CD14-positive monocyte (primary cell): ENCODE measurements at places on chromosomes 7 and 10.

GRCh38 chr10:91974960-91975359 lies 51.4 kb downstream of the BTAF1 start:
- peaks cover 97% of the 10 kb centered on the region for H3K36me3 ChIP-seq
- H3K27ac ChIP-seq, result no peak overlapping the region
- no peaks in the 10 kb centered on the region for H3K4me1 ChIP-seq
- DNase-seq, result no peak

DNA sequence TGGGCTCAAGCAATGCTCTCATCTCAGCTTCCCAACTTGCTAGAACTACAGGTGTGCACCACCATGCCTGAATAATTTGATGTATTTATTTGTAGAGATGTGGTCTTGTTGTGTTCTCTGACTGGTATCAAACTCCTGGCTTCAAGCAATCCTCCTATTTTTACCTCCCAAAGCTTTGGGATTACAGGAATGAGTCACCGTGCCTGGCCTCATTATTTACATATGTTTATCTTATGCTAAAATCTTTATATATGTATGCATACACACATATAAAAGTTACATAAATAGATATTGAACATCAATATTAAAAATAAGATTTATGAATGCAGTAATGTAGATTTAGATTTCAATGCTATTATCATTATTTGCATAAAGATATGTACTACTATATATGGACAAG lies 1634.5 kb upstream of the LRRTM3 start:
- H3K27me3 ChIP-seq, result no peaks in the 10 kb centered on the region
- H3K4me3 ChIP-seq, result no peak overlapping the region
- no peaks in the 10 kb centered on the region for H3K36me3 ChIP-seq
- no peak overlapping the region for H3K27ac ChIP-seq
- no peak for DNase-seq

GRCh38 chr10:4596951-4597350 lies 229.1 kb upstream of the AKR1E2 start:
- H3K4me1 ChIP-seq, result no peaks in the 10 kb centered on the region
- DNase-seq, result no peak
- H3K36me3 ChIP-seq, result no peaks in the 10 kb centered on the region
- H3K27ac ChIP-seq, result no peak overlapping the region

GRCh38 chr7:84911077-84911476 lies 275.8 kb downstream of the SEMA3D start:
- no peak overlapping the region for H3K27ac ChIP-seq
- H3K4me3 ChIP-seq, result no peak overlapping the region
- no peaks in the 10 kb centered on the region for H3K27me3 ChIP-seq
- no peaks in the 10 kb centered on the region for H3K4me1 ChIP-seq
- DNase-seq, result no peak
- H3K36me3 ChIP-seq, result no peaks in the 10 kb centered on the region

DNA sequence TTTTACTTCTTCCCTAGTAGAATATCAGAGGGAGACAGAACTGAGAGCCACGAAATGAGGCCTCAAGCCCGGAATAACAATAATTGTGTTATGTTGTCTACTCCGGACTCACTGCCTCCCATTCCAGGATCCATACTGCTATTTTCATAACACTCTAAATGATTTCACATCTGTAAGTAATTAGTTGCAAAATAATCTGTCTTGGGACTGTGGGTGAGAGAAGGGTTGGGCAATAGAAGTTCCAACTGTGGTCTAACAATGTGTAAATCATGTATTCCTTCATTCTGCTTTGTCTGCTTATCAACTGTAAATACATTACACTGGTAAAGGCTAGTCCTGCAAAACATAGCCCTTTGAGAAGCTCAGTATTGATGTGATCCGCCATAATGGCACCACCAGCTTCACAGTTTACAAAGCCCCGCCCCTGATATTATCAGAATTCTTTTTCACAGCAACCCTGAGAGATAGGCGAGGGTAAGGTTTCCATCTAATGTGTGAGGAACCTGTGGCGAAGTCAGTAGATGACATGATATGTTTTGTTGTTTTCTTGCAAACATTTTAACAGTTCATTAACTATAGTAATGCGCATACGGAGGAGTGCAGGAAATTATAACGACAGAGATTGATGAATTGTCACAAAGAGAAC lies 265.7 kb upstream of the BMPER start:
- DNase-seq, result no peak
- H3K4me1 ChIP-seq, result no peaks in the 10 kb centered on the region
- H3K4me3 ChIP-seq, result no peak overlapping the region
- no peaks in the 10 kb centered on the region for H3K27me3 ChIP-seq
- no peaks in the 10 kb centered on the region for H3K36me3 ChIP-seq

DNA sequence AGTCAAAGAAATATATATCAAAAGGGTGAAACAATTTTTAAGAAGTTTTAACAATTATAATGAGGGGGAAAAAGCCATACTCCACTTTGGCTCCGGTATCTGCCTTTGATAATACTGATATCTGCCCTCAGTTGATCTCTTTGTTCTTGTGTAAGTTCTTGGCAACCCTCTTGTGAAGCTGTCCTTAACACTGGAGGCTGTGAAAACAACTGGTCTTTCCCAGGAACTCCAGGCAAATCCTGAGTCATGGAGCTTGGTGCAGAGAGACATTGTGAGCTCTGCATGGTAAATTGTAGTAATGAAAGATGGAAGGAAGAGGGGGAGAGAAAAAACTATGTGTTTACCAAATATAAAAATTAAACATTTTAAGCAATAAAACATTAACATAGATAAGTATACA lies 11.9 kb upstream of the ERVW-1 start:
- DNase-seq, result no peak
- H3K27me3 ChIP-seq, result no peaks in the 10 kb centered on the region
- H3K27ac ChIP-seq, result no peak overlapping the region
- H3K4me1 ChIP-seq, result no peaks in the 10 kb centered on the region
- H3K4me3 ChIP-seq, result no peak overlapping the region

- H3K4me1 ChIP-seq, result no peaks in the 10 kb centered on the region
- H3K27ac ChIP-seq, result no peak overlapping the region
- no peak overlapping the region for H3K4me3 ChIP-seq
- H3K27me3 ChIP-seq, result no peaks in the 10 kb centered on the region
- no peaks in the 10 kb centered on the region for H3K36me3 ChIP-seq
- DNase-seq, result no peak
Measured at GRCh38 chr10:60348982-60349381, 40.7 kb downstream of the ANK3 start.

DNA sequence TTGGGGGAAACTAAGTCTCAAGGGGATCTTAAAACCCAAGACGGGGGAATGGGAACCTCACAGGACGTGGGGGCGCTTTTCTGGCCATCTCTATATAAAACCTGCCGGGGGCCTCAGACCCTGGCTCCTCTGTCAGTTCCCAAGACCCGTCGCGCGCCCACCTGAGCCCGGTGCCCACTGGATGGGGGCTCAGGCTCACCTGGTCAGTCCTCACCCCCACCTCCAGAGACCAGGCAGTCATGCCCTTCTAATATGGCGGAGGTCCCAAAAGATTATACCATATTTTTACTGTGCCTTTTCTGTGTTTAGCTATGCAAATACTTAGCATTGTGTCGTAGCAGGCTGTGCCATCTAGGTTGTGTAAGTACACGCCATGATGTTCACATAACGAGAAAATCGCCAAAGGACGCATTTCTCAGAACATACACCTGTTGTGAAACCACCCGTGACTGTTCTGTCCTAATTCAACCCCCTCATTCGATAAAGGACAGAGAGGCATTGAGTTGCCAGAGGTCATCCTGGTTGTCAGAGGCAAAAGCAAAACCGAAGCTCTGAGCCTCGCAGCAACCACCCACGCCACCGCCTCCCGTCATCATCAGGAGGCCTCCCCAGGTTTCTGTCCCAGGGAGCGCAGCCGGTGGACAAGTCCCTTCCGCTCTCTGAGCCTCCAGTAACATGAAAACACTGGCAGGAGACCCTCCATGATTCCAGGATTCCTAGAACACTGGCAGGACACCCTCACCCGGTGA lies 28.9 kb downstream of the OAT start:
- DNase-seq, result no peak
- H3K4me1 ChIP-seq, result peaks cover 15% of the 10 kb centered on the region
- no peaks in the 10 kb centered on the region for H3K36me3 ChIP-seq
- no peak overlapping the region for H3K27ac ChIP-seq
- H3K4me3 ChIP-seq, result peak overlapping the region; percentile 69
